ENCODE measurements at places on chromosomes 3 and 15.

- DNase-seq = no peak
Observed at GRCh38 chr3:13532631-13533030, 16.3 kb upstream of the FBLN2 start.

DNA sequence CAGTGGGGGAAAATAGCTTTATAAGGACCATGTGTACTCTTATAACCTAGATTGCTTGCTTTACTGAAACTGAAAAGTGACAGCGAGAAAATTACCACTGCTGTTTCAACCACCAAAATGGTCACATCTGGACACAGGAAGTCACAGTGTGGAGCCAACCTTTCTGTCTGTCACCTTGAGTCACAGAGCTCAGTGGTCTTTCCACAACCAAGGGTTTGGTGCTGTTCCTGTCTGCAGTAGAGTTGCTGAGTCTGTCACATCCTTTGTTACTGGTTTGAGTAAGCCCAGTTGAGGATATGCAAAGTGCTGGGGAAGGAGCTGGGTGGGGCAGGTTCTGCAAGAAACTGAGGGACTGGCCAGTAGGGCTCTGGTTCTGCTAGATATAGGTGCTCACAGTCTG is 139.1 kb upstream of the EIF1B start:
- no peak for DNase-seq

DNA sequence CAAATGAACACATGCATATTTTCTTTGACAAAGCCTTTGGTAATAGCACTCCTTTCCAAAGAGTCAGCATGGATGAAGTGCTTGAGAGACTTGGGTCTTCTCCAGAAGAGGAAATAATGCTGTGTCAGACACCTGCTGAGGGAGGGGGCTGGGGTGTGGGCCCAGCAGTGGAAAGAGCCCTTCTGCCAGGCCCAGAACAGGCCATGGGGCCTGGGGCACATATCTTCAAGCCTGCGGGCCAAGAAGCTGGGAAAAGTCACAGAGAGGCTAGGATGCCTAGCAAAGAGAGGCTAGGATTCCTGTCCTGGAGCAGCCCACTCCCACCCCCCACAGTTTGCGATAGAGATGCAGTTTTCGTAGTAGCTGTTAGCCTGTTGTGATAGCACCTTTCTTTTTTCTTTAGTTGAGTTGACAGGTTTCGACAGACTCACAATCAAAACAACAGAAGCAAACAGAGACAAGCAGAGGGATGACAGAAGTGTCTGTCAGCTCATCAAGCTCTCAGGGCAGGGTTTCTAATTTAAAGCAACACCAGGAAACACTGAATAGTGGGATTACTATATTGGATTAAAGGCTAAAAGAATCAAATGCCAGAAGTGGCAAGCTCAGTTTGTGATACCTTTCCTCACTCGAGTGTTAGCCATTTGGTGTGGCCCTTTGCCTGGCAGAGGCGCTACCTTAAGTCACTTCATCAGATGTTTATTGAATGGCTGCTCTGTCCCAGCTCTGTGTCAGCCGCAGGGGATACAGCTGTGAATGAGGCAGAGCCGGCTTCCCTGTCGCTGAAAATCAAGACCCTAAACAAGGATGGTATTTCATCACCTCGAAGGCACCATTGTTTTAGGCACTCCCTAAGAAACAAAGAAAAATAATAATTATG is 19.0 kb downstream of the CMTM7 start:
- no peak for DNase-seq

DNA sequence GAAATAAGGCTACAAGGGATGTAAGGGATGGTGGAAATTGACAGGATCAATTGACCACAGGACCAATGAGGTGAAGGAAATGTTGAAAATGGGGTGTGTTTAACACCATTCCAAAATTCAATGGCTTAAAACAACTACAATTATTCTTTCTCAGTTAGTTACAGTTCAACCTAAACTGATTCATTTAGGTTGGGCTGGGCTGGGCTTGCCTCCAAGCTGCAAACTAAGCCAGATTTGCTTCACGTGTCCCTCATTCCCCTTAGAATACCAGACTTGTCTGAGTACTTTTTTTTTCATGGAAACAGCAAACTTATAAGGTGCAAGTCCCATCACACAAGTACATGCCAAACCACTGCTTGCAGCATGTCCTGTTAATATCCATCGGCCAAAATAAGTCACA is 280.1 kb downstream of the NEK10 start:
- DNase-seq = no peak

- no peak for DNase-seq
Observed at GRCh38 chr15:31309893-31310606, 16.6 kb upstream of the KLF13 start.
